OCI-M1 (cell line): ENCODE measurements at places on chromosomes 16 and 17.
A peak's percentile ranks its signal among the peaks of the same experiment; 100 is the strongest.

DNA sequence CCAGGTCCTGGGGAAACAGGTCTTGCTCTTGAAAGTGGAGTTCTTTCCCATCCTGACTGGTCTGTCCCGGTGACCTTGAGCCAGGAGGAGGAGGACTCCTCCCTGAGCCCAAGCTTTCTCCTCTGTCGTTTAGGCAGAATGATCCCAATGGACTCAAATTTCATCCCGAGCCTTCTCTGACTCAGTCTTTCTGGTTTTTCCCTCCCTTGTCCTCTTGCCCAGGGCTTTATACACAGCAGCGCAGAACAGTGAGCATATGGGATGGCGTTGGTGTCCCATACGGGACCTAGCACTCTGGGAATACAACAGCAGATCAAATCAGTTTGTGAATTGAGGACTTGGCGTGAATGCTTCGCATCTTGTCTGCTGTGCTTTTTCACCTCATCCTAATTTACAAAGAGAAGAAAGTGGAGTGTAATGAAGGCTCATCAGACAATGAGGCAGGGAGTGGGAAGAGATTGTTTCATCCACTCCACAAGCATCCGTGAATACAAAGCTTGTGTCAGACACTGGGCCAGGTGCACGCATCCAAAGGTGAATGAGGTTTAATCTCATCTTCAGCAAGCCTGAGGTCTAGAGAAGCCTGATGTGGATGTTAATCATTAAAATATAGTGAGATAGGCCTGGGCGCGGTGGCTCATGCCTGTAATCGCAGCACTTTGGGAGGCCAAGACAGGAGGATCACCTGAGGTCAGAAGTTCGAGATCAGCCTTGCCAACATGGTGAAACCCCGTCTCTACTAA is 1.1 kb upstream of the XYLT1 start:
- DNase-seq: no peak

DNA sequence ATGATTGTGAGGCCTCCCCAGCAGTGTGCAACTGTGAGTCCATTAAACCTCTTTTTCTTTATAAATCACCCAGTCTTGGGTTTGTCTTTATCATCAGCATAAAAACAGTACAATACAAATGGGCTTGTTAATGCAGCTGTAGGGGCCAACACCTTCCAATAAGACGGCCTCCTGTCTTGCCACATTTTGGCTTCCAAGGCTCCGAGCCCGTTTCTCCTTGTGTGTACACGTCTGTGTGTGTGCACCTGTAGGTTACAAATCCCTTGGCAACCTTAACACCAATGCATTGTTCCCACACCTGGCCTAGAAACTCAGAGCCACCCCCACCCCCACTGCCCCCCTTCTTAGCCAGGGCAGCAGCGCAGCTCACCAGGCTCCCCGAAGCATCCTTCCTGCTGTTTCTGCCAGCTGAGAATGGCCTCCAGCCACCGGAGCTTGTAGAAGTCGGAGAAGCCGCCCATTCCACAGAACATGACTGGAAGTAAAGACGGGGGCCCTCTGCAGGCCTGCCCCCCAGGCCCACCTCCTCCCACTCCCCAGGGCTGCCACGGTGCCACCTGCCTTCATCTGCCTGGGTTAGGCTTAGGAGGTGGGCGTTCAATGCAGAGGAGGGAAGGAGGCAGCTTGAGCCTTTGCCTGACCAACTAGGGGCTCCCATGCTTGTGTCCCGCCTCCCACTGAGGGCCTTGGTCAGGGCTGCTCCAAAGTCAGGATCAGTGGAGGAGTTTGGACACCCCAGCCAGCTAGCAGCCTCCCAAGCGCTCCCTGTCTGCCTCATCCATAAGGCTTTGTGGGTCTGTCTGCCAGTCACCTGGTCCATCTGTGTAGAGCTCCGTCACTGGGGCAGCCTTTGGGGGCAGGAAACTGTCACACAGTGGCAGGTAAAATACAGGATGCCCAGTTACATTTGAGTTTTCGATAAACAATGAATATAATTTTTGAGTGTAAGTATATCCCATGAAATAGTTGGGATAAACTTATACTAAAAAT is 10.6 kb downstream of the C16orf89 start:
- no peak for DNase-seq

DNA sequence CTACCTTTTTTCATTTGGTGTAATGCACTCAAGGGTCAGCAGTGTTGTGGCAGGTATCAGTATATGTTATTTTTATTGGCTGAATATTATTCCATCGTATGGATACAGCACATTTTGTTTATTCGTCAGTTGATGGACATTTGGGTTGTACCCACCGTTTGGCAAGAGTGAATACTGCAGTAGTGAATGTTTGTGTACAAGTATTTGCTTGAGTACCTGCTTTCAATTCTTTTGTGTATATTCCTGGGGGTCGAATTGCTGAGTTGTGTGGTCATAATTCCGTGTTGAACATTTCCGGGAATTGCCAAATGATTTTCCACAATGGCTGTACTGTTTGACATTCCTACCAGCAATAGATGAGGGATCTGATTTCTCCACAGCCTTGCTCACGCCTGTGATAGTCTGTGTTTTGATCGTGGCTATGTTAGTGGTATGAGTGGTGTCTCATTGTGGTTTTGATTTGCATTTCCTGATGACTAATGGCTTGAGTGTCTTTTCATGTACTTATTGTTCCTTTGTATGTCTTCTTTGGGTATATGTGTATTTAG is 108.4 kb downstream of the OR1D5 start:
- peak; percentile 35 for DNase-seq

DNA sequence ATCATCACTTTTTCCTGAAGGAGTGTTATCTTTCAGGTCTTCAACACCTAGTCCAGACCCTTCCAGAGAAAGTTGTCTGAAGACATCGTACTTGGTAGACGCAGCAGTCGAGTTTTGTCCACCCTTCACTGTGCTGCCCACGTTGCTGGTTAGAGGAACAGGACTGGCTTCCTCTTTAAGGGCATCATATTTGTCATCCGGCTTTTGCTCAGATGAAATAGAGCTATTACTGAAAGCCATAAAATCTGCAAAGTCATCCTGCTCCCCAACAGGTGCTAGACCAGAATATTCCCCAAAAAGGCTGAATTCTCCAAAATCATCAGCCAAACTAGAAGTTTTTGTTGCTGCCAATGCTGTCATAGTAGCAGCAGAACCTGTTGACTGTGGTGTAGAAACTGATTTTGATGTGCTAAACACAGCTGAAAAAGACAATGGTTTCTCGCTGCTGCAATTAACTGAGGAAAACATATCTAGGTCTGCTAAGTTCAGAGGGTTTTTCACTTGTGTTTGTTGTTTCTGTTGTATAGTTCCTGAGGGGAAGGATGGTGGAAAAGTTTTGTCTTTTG is 55.7 kb downstream of the SYNRG start:
- no peak for DNase-seq

GRCh38 chr16:4323071-4323844 is 7.4 kb downstream of the GLIS2 start:
- no peak for DNase-seq

GRCh38 chr17:7806587-7806986 is 27.4 kb upstream of the KDM6B start:
- DNase-seq: no peak

GRCh38 chr16:65758620-65759019 is 607.9 kb upstream of the CDH5 start:
- no peak for DNase-seq

DNA sequence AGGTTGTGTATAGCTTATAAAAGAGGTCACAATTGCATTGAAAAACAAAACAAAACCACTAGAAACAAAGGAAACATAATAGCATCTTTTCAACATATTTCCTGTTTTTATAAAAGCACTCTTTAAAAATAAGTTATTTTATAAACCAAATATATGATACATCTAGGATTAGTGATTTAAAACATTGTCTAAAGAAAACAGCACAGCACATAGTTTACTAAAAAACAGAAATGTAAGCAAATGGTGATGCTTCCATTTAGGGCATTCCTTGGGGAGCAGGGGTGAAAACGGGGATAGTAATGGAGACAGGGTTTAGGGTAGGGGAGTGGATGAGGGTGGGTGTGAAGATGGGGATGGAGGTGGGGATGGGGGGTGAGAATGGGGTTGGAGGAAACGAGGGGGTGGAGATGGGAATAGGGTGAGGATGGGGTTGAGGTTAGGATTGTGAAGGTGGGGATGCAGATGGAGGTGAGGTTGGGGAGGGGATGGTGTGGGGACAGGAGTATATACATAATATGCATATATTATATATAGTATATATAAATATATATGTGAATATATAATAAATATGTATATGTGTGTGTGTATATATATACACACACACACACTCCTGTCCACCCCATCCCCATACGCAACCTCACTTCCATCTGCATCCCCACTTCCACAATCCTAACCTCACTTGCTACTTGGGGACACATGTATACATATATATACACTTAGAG is 1519.5 kb downstream of the CDH11 start:
- no peak for DNase-seq

DNA sequence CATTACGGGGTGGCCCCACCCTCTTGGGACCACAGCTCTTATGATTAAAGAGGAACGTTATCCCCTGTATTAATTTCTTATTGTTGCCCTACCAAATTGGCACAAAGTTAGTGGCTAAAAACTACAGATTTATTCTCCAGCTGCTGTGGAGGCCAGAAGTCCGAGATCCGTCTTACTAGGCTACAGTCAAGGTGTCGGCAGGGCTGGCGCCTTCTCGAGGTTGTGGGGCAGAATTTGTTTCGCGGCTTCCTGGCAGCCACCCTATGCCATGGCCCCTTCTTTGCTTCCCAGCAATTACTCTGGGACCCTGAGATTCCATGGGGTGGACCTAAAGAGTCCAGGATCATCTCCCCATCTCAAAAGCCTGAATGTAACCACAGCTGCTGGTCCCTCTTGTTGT is 263.4 kb downstream of the CPPED1 start:
- no peak for DNase-seq

DNA sequence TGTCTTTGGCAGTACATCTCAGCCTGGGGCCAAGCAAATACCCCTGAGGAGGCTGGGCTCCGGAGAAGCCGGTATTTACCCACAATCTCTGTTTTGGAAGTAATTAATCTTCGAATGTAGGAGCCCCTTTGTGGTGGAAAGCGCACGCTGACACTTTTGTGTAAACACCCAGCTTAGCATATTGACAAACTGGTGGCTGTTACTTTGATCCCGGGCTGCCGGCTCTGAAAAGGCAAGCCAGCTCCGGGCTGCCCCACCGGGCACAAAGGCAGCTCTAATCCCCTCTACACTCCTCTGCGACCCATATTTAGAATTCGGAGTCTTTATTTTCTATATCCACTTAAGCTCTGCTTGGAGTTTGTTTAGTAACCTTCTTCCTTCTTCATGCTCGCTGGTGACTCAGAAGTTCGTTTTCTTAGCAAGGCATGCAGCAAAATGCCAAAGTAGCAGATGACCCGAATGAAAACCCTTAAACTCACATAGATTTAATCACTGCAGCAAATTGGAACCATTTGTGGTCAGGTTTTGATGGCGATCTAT is 144.0 kb upstream of the IRX3 start:
- no peak for DNase-seq

DNA sequence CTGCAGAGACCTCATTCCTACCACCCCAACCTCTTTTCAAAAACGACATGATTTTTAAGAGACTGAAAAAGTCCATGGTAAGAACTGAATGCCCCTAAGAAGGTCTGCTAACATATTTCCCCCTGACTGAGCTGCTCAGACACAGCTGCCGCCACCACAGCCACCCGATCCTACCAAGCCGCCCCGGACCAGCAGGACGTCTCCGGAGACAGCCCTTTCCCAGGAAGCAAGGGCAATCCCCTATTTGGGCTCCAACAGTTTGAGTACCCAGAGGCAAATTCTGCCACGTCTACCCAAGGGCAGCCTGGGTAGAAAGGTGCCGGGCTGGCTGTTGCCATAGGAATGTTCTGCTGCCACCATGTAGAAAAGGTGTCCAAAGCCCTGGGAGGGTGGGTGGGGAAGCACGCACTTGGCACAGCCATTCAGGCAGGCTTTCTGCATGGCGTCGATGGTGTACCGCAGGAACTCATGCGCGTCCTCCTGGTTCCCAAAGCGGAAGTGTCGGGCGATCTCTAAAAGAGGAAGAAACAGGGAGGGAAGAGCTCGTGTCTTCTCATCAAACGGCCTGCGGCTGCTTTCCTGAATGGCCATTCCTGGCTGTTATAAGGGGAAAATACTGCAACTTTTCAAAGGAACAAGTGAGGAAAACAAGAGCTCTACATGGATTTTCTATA is 13.6 kb downstream of the USP36 start:
- no peak for DNase-seq

DNA sequence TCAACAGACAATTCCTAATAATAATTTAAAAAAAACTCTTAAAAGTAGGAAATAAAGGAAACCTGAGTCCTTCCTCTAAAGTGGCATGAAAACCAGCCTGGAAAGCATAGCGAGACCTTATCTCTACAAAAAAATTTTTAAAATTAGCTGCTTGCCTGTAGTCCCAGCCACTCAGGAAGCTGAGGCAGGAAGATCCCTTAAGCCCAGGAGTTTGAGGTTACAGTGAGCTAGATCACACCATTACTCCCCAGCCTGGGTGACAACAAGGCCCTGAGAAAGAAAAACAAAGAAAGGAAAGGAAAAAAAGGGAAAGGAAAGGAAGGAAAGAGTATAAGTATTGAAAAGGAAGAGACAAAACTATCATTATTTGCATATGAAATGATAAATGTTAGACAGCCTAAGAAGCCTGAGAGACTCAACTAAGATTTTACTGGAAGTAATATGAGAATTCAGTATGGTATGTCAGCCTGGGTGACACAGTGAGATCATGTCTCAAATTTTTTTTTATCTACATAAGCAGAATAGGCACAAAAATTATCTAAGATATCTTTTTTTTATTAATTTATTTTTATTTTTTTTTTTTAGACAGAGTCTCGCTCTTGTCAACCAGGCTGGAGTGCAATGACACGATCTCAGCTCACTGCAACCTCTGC is 113.0 kb downstream of the GOSR1 start:
- DNase-seq: no peak

- no peak for DNase-seq
Observed at GRCh38 chr17:12859520-12859919, 70.2 kb downstream of the ARHGAP44 start.

- no peak for DNase-seq
Observed at GRCh38 chr16:70694088-70694867, 8.4 kb upstream of the MTSS2 start.

DNA sequence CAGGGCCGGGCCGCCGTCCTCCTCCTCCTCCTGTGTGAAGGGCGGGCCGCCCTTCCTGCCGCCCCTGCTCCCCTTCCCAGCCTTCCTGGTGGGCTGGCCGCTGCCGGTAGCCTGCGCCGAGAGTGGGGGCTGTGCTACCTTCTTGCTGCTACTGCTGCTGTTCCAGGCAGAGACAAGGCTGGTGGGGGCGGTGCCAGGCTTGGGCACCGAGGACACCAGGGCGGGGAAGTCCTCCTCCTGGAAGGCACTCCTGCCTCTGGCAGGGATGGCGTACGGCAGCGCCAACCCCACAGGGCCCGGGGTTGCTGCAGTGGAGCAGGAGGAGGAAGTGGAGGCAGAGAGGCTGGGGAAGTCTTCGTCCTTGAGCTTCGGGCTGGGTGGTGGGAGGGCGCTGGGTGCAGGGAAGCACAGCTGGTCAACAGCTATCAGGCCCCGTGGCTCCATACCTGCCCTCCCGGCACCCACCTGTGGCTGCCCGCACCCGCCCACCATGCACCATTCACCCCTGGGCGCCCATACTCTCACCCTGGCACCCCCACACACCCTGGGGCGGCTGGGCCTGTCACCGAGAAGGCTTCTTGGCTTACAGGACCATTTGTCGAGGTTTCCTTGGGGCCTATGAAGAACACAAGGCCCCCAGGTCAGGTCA is 9.6 kb downstream of the ZNF598 start:
- no peak for DNase-seq

- DNase-seq: no peak
Observed at GRCh38 chr17:78438694-78439325, 60.4 kb downstream of the PGS1 start.

GRCh38 chr16:80150978-80151721 is 389.6 kb upstream of the DYNLRB2 start:
- no peak for DNase-seq
